ENCODE measurements at places on chromosomes 11 and 22. TPM values are rescaled to one million over a fixed set of nuclear protein-coding genes. Genes with fewer than 3 reads are reported as not detected.

The TMPRSS4 gene
- not detected for total RNA-seq

The MUC15 gene
- not detected for total RNA-seq

The NXPE1 gene
- not detected for total RNA-seq

The ENTHD1 gene
- not detected for total RNA-seq

The MMP8 gene
- total RNA-seq, result not detected

The CYTH4 gene
- not detected for total RNA-seq

The PRODH gene
- total RNA-seq, result not detected

The BEST1 gene
- total RNA-seq, result 4.7 TPM

All from GM23248 (cell line).